ENCODE measurements at places on chromosomes 6 and 20. TPM values are rescaled to one million over a fixed set of nuclear protein-coding genes. Genes with fewer than 3 reads are reported as not detected.

PRR3 gene
- 7.2 TPM for total RNA-seq

CST2 gene
- total RNA-seq, result not detected

MYCT1 gene
- total RNA-seq, result 1.1 TPM

CGA gene
- not detected for total RNA-seq

HEY2 gene
- not detected for total RNA-seq

WFDC13 gene
- total RNA-seq, result not detected

CUL9 gene
- total RNA-seq, result 7.7 TPM

INSM1 gene
- total RNA-seq, result not detected

DNAH8 gene
- total RNA-seq, result under 0.01 TPM

BPIFB2 gene
- not detected for total RNA-seq

TREM2 gene
- total RNA-seq, result not detected

NT5E gene
- total RNA-seq, result 281 TPM

TMEM244 gene
- 0.28 TPM for total RNA-seq

CYP21A2 gene
- total RNA-seq, result not detected

TOMM6 gene
- total RNA-seq, result 120 TPM

CRYBG1 gene
- total RNA-seq, result 1.1 TPM

ADGRF5 gene
- not detected for total RNA-seq

FAM209A gene
- total RNA-seq, result not detected

C20orf144 gene
- total RNA-seq, result under 0.01 TPM

CST5 gene
- not detected for total RNA-seq

LST1 gene
- total RNA-seq, result not detected

RNF182 gene
- 6.4 TPM for total RNA-seq

CRISP3 gene
- not detected for total RNA-seq

UCKL1 gene
- 16.7 TPM for total RNA-seq

BCAS1 gene
- under 0.01 TPM for total RNA-seq

CNR1 gene
- total RNA-seq, result not detected

SLC44A4 gene
- 0.36 TPM for total RNA-seq

TUBB2A gene
- total RNA-seq, result 182 TPM

B3GALT4 gene
- 0.72 TPM for total RNA-seq

NHSL1 gene
- total RNA-seq, result 7.2 TPM

KIF25 gene
- not detected for total RNA-seq

NR2E1 gene
- not detected for total RNA-seq

LPA gene
- total RNA-seq, result not detected

ECT2L gene
- not detected for total RNA-seq

IPCEF1 gene
- total RNA-seq, result under 0.01 TPM

CLDN20 gene
- total RNA-seq, result not detected

TUBE1 gene
- 10.0 TPM for total RNA-seq

AP5S1 gene
- total RNA-seq, result 11.4 TPM

CYP39A1 gene
- not detected for total RNA-seq

RNF217 gene
- total RNA-seq, result 16.7 TPM

BPIFB4 gene
- total RNA-seq, result not detected

SRMS gene
- total RNA-seq, result not detected

CRISP2 gene
- not detected for total RNA-seq

RING1 gene
- total RNA-seq, result 16.4 TPM

COX4I2 gene
- not detected for total RNA-seq

PLN gene
- under 0.01 TPM for total RNA-seq

ZSCAN31 gene
- 4.2 TPM for total RNA-seq

ULBP2 gene
- 7.2 TPM for total RNA-seq
